ENCODE measurements at places on chromosomes 3 and 15.

- DNase-seq, result no peak
These were observed 803.9 kb downstream of the DIPK2A start for GRCh38 chr3:144775551-144775950.

- no peak for DNase-seq
These were observed 286.9 kb upstream of the C2CD4B start for GRCh38 chr15:62452026-62452425.

DNA sequence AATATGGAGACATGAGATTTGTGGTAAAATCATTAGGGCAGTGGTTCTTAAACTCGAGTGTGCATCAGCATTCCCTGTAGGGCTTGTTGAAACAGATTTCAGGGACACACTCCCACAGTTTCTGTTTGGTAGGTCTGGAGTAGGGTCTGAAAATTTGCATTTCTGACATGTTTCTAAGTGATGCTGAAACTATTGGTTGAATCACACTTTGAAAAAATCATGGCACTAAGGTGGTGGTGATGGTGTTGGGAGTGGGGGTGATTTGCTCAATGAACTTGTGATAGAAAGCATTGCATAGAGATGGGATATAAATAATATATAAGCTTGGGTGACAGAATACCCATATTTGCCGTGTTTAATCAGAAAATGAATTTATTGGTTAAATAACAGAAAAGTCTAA lies 11.3 kb downstream of the MITF start:
- DNase-seq, result no peak

GRCh38 chr3:44712455-44713075 lies at the start of gene ZNF502:
Gene ZNF502, plus strand, starts transcription at chr3:44712660. Its CDS starts 7,602 bp downstream, at chr3:44720262.
- DNase-seq, result peak; percentile 89

DNA sequence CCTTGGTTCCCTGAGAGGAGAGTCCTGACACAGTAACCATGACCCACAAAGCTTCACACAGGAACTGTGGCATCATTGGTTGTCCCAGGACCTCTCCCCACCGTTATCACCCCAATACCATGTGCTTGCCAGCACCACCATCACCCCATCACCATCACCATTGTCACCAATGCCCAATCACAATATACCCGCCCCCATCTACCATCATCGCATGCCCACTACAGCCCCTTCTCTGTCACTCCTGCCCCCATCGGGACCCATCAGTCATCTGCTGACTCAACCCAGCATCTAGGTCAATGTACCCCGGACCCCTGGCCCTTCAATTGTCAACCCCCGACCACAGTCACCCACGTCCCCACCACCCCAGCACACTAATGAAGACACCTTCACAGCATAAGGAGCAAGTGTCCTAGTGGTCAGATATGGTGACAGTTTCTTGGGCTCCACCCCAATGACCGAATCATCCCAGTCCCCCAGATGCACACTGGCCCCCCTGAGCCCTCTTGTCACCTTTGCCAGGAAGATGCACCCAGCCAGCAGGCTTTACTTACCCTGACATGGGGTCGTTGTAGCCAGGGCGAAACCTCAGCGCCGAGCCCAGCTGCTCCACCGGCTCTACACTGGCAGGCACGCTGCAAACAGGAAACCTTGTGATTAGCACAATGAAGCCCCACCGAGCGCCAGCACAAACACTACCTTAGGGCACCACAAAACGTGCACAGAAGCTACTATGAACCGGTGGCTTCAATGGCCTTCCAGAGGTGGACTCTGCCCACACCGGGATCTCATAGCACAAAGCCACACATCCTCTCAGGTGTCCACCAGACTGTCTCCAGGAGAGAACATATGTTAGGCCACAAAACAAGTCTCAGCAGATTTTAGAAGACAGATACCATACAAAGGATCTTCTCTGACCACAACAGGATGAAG lies 25.1 kb downstream of the SHISA5 start:
- DNase-seq, result no peak

DNA sequence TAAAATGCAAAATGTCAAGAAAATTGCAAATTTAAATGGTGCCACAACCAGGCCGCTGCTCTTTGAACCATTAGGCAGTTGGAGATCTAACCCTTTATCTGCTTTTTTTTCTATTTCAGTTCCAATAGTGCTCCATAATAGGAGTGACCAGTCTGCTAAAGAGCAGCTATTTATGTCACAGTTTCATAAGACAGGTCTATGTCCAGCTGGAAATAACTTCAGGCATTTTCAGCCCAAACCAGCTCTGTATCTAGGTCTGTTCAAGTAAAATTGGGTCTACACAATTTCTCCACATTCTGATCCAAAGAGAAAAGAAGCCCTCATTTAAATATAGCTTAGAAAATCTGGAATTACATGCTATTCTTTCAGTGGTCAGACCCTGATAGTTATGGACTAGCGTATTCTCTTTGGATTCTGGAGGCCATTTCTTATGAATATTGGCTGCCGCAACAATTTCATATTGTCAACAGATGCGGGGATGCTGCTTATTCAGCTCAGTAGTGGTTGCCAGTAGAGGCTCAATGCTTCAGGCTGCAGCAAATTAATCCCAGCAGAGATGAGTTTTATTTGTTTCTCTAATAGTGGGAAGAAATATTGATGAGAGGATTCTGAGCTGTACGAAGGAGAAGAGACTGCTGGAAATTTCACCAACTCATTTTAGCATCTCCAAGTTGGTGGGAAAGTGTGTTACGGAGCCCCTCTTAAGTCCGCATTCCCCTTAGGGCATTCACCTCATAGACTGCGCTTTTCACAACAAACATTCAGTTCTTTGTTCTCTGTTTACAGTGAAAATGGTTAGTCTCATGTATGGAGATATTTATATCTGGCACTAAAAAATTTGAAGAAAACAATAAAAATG lies 887.0 kb downstream of the ROBO1 start:
- no peak for DNase-seq

DNA sequence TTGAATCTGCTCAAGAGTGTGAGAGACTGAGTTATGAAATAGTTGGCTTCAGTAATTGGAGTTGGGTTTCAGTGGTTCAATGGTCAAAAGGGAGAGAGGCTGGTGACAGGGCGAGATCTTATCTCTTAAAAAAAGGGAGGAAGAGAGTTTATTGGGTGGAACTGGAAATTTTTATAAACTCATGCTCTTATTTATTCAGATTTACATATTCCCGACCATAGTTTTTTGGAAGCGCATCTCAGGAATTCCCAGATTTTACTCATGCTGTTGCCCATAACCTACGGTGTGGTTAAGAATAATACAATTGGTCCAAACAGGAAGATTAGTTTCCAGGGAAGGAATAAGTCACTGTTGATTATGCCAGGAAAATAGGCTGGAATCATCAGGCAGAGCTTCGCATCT lies 41.4 kb downstream of the CD200 start:
- no peak for DNase-seq

DNA sequence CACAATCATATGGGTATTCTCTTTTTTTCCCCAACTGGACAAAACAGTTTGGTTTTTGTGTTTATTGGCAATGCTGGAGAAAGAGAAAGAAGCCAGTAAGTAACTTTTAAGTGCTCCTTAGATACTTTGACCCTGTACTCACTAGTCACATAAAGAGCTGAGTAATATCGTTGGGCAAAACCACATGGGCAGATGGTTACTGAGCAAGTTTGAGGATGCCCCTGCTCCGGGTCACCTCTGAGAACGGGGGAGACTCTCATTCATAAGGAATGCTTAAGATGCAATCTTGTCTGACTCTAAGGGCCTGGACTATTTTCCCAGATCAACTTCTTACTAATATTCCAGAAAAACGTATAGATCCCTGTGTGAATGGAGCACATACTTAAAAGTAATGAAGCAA lies 106.4 kb upstream of the SLC2A2 start:
- no peak for DNase-seq

DNA sequence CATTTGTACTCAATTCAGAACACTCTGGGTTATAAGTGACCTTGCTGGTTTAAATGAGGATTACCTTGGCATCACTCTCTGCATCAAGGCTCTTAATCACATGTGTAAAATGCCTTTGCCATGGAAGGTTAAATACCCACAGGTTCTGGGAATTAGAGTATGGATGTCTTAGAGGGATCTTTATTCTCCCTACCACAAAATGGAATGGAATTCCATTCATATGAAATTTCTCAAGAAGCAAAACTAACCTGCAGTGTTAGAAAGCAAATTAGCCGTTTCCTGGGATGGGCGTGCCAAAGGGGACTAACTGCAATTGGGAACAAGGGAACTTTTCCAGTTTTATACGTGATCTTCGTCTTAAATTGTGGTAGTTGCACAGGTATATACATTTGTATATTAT lies 39.8 kb downstream of the TBL1XR1 start:
- DNase-seq, result no peak

- no peak for DNase-seq
These were observed 3.1 kb downstream of the SH3BP5 start for GRCh38 chr3:15329046-15330005.

DNA sequence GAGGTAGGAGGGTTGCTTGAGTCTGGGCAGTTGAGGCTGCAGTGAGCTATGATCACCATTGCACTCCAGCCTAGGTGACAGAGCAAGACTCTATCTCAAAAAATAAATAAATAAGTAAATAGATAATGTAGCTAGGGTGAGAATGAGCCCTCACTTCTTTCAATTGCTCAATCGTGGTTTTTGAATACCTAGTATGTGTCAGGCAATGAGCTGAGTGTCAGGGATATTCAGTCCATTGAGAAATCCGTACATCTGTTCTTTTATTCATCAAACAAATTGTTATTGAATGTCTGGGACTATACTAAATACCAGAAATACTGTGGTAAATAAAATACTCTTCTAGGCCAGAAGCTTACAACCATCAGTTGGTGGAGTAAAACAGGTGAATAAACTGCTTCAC lies 6.2 kb upstream of the ZNF148 start:
- DNase-seq, result no peak

DNA sequence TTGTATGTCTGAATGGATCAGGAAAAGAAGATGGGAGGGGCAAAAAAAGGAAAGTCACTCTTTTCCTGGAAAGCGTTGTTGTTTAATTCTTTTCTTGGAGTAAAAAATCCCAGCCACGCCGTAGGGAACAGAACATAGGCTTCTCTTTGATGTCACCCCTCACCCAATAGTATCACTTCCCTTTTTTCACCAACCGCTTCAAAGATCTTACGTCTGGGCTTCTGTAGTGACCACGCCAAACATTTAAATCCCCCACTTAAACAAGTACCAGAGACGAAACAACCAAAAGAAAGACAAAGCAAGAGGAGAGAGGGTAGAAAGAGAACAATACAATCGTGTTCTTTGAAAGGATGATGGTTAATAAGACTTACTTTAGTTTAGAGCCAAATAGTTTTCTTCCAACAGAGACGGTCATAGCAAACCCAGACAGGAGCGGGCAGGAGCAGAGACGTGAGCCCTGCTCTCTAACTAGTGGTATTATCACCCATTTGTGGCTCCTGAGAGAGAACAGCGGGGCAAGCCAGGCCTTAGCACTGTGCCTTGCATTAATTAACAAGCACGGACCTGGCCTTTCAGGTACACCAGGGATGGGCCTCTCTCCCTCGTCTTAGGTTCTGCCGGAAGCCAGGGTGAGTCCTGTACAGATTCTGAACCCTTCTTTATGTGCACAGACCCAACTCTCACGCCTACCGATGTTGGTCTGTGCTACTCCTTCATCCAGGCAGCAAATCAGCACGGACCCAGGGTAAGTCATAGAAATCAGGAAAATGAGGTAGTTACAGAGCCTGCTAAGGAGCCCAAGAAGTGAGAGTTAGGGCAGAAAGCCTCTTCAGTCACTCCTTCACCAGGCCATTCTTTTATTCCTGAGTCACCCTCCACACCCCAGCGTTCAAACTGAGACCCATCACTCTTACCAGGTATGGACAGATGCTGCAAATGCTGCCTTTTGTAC lies 28.2 kb upstream of the BCL6 start:
- DNase-seq, result no peak

DNA sequence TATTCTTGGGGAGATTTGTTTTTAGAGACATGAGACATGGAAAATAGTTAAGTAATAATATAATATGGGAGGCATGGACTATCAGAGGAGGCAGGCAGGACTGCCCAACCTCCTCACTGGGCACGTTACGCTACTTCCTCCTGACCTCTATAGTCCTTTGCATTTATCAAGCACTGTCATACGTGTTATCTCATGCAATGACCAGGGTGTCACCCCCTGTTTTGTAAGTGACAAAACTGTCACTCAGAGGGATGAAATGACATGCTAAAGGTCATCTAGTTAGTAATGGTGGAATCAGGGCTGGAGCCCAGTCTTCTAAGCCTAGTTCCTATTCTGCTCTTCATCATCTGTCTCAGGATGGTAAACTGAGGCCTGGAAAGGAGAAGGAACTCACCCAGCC lies 66.7 kb downstream of the ST6GAL1 start:
- no peak for DNase-seq

GRCh38 chr3:16865335-16865734 lies 19.4 kb upstream of the PLCL2 start:
- no peak for DNase-seq

DNA sequence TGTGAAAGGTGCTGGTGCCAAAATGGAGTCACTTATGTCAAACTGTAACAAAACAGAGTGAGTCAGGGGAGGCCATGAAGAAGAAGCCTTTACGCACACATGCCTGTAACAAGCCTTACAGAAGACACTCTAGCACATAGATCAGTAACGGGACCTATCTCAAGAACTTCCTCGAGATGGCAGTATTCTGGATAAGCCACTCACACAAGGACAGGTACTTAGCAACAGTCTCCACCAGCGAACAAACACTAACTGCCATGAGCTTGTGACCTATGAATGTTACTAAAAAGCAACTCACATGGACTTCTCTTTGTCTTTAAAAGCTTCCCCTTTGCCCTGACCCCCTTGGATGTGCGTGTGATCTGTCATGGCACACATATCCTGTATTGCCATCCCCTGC lies 235.1 kb downstream of the CD47 start:
- DNase-seq, result no peak

DNA sequence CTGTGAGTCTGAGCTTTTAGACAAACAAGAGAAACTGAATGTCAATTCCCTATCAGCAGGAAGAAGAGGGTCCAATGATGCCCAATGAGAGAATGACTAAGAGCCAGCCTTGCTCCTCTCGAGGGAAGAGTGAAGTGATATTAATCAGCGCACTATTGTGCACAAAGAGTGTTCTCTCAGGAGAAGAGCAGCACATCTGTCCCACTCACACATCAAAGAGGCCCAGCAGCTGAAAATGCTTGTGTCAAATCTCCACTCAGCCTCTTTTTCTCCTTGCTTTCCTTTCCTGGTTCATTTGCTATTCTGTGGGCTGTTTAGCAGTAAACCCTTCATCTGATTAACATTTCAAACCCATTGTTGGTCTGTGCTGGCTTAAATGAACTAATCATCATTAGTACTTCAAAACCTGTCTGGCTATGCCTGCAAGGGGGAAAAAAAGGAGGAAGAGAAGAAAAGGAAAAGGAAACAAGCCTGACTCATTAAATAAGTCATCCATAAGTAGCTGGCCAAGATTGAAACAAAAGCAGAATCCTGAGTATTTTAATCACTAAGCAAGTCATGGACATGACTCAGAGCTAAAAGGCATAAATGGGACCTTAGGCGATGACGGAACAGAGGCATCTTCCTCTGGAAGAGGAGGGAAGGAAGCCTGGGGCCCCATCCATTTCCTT lies 912.7 kb downstream of the TUSC7 start:
- DNase-seq, result no peak
